NCI-H82 (cell line): ENCODE measurements at places on chromosomes 7 and 10.

DNA sequence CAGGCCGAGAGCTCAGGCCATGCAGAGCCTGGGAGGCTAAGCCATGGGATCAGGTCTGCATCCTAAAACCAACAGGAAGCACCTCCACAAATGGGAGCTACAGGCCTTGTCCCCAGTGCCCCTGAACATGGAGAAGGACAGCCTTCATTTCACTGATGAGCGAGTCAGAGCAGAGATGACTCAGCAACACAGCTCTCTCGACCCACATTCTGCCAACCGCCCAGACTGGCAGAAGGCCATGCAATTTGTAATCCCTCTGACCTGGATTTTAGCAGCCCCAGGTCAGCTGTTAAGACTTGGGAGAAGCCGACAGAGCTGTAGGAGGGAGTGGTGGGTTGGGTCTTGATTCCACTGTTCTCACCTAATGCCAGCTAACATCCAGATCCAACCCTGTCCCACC lies 25.5 kb downstream of the VOPP1 start:
- DNase-seq: peak; percentile 67

GRCh38 chr10:122176232-122177213 lies 94.6 kb upstream of the BTBD16 start:
- DNase-seq: no peak

DNA sequence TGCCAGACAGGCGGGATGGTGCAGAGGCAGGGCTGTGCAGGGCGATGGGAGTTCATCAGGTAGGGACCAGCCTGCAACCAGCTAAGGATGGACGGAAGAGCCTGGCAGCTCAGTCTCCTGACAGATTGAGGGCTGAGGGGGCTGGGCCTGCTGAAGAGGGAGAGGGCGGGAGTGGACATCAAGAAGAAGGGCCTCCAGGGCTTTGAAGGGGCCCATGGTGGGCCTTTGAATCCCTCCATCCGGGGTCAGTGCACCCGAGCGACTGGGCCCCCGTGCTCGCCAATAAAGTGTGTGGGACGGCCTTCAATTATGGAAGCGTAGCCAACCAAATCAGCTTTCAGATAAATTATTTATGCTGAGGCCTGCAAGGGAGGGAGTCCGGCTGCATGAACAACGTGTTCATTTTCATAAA lies 431.2 kb downstream of the RPS24 start:
- DNase-seq: peak; percentile 13

DNA sequence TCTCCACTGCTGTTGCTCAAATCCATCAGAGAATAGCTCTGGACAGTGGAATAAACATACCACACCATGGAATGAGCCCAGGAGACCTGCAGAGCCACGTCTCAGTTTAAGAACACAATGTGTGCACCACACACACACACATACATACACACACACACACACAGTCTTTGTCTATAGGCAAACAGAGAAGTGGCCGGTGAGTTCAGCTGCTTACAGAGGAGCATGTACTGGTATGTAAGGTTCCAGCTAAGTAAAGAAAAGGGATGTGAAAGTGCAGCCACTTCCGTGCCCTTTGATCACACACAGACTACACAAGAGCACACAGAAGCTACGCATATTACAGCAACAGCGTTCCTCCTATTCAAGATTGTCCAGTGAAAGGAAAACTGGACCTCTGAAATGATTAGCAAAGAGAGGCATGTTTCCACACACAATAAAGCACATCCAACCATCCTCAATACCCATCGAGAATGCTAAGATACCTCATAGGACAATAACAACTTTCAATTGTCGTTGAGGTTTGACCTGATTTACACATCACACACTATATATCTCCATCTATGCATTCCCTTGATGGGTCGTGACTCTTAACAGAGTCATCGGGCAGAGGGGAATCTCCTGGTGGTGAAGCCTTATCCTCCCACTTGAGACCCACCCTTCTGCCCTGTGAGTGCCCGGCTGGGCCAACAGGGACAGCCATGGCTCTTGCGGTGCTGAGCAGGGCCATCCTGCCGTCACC lies 23.6 kb downstream of the SLC35B4 start:
- DNase-seq: no peak

GRCh38 chr10:1420661-1421362 lies 316.5 kb downstream of the ADARB2 start:
- DNase-seq: peak; percentile 73

GRCh38 chr10:89458291-89458690 lies 43.9 kb downstream of the IFIT5 start:
- peak; percentile 73 for DNase-seq

- DNase-seq: no peak
Observed at GRCh38 chr7:388961-389701, 99.2 kb downstream of the FOXL3 start.

- DNase-seq: no peak
Observed at GRCh38 chr10:109862041-109862440, 61.3 kb downstream of the XPNPEP1 start.

DNA sequence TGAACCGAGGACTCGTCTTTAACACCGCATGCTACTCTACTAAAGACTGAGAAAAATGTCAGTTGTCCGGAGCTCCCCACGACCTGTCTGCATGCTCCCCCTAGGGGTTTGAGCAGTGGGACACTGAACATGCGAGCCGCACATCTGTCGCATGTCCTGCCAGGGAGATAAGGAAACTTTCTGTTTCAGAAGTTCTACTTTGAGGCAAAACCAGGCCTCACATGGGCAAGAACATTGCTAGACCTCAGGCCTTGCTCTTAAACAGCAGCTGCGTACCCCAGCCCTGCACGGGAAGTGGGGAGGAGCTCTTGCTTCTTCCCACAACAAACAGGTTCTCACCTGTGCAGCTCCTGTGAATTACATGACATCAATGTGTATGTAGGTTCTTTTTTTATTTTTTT lies 30.3 kb upstream of the HERPUD2 start:
- no peak for DNase-seq

DNA sequence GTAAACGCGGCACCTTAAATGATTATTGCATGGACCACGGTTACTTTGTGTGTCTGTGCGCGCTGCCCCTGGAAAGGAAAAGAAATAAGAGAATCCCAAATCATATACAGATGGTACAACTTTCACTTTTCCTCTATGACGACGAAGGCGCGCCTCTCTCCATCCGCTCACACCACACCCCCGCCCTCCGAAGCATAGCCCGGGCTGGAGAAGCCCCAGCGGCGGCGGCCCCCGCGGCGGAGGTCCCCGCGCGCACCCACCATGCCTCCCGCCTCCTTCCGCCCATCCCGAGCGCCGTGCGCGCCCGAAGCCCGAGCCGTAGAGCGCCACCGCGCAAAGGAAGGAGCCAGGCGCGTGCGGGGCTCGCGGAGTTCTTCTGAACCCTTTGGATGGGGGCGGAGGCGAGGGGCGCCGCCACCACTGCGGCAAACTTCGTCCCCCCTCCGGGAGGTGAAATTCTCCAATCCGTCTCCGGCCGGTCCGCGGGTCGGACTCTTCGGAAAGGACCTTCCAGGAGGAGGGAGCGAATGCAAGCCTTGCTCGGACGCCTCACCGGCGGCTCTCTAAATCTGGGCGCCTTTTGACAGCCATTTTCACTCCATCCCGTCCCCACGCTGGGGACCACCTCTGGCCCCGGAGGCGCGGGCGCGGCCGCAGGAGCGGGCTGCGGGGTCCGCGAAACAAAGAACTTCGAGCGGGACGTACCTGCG lies 588 bp downstream of the GLI3 start:
- DNase-seq: peak; percentile 9

- no peak for DNase-seq
Observed at GRCh38 chr7:151520419-151521261, 945 bp upstream of the RHEB start.

- DNase-seq: no peak
Observed at GRCh38 chr10:51907361-51907760, 208.0 kb upstream of the CSTF2T start.

- no peak for DNase-seq
Observed at GRCh38 chr10:19818876-19819275, 2.6 kb downstream of the PLXDC2 start.

- DNase-seq: no peak
Observed at GRCh38 chr10:5530846-5531557, 6.2 kb downstream of the CALML3 start.

- DNase-seq: no peak
Observed at GRCh38 chr10:24394461-24395190, 185.7 kb downstream of the KIAA1217 start.

DNA sequence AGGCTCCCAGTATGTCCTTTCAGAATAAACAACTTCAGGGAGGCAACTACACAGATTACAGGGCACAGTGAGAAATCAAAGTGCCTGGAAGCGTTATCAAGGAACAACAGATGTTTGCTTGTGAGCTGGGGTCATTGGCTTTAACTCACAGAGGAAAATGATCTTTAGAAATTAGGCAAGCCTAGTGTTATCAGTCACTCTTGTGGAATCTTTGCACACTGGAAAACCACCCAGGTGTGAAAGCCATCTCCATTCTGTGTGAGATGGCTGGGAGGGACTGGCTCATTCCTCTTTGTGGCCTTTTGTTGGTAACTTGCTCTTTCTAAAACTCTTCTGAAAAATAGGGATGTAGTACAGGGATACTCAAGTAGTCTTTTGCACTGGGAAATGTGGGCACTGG lies 716.0 kb downstream of the XPNPEP1 start:
- DNase-seq: peak; percentile 51

DNA sequence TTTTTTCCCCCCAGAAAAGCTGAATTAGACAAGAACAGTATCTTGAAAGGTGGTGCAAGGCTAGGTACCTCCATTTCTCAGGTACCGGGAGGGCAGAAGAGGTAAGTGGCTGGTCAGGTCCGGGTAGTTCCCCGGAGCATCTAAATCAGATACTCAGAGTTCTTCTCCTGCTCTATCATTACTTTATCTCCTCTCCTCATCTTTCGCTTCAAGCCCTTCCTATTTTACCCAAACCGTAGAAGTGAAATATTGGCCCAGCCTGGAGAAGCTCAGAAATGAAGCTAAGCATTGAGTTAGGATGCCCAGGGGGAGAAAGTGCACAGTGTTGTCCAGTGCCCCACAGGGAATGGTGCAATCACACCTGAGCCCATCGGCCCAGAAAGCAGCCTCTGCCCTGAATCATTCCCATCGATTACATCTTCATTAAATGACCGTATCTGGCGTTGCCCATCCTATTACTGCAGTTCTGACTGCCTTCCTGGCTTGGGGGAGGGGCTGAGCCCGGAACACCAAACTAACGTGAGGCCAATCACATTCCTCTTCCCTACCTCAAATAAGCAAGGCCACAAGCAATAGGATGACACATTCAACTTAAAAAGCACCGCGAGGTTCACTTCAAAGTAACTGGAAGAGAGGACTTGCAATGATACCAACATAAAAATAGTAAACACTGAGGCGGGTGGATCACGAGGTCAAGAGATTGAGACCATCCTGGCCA lies 116.5 kb downstream of the PRPF18 start:
- DNase-seq: no peak

- no peak for DNase-seq
Observed at GRCh38 chr7:156989766-156990535, 20.5 kb downstream of the MNX1 start.

GRCh38 chr10:122140461-122140902 lies 130.6 kb upstream of the BTBD16 start:
- peak; percentile 40 for DNase-seq

- no peak for DNase-seq
Observed at GRCh38 chr10:88209837-88210561, 346.6 kb downstream of the PTEN start.

DNA sequence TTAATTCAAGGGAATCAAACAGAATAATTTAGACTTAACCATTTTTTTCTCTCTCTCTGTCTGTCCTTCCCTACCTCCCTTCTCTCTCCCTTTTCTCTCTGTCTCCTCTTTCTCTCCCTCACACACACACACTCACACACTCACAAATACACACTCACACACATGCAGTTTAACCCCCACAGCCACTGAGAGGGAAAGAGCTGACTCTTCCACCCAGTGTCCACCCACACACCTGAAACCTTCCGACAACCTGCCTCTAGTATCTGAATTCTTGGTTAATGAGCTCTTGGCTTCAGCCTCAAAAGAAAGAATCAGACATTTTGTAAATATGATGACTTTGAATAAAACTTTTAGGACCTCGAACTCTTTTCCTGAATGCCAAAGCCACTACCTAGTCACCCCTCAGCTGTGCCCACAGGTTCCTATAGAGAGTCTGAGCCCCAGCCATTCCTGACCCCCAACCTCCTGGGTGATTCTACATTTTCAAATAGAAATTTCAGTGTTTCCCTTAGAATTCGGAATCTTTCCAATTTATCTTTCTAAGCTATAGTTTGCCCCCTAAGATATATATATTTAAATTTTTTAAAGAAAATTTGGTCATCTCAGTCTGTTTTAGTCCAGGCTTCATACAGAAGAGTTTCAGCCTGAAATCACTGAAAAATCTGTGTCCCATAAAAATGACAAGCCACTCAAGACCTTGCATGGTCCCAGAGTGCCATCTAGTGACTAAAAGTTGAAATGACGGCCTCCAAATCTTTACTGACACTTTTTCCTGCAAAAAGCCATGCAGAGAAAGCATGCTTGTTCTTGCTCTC lies 202.8 kb downstream of the IPMK start:
- peak; percentile 55 for DNase-seq

DNA sequence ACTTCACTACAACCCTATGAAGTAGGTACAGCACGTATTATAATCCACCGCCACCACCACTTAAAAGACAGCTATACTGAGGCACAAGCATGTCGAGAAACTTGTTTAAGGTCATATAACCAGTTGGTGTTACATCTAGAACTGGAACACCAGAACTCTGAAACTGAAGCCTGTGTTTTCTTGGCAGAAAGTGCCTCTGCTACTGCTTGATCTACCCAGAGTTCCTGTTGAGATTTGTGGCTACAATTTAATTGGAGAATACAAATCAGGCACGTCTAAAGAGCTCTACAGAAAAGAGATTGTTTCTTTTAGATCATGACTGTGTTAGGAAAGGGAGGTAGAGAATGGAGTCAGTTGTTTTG lies 4.3 kb upstream of the ADD3 start:
- DNase-seq: no peak

DNA sequence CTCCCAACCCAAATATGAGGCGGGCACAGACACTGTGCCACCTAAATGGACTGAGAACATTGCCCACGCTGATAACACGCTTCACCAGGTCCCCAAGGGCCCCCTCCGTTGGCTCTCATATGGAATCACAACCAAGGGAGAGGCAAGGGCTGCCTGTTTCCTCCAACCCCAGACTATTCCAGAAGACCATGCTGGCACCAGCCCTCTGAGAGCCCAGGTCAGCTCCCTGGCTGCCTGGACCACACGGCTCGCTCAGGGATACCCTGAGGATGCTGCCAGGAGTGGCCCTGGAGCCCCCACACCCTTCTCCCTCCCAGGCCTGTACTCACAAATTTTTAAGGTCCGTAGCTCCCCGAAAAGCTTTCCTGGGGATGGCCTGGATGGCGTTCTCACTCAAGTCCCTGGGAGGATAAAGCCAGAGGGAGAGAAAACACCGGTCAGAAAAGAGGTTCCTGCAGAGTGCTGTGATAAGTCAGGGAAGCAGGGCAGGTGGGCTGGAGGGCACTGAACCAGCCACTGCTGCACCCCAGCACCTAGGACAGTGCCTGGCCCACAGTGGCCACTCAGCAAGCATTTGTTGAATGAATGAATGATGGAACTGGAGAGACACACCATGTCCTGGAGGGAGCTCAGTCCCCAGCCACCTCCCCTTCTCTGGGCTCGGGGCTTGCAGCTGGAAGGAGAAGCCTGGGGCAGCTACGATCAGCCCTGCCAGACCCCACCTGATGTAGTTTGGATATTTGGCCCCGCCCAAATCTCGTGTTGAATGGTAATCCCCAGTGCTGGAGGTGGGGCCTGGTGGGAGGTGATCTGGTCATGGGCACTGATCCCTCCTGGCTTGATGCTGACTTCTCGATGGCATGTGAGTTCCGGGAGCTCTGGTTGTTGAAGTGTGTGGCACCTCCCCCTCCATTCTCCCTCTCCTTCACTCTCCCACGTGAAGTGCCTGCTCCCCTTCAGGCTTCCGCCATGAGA lies 119.8 kb downstream of the SLIT1 start:
- DNase-seq: peak; percentile 58
